ENCODE measurements at places on chromosomes 3 and 15. TPM values are rescaled to one million over a fixed set of nuclear protein-coding genes. Genes with fewer than 3 reads are reported as not detected.

The B3GNT5 gene
- total RNA-seq, result 7.9 TPM

The UCN2 gene
- 0.52 TPM for total RNA-seq

The INKA1 gene
- total RNA-seq, result 0.81 TPM

The TRH gene
- total RNA-seq, result not detected

The FOXB1 gene
- total RNA-seq, result not detected

The RAB6B gene
- not detected for total RNA-seq

The IMPG2 gene
- not detected for total RNA-seq

The TMEM40 gene
- total RNA-seq, result not detected

The LRRC3B gene
- not detected for total RNA-seq

The DPPA2 gene
- total RNA-seq, result 0.51 TPM

The ANKUB1 gene
- total RNA-seq, result not detected

The SLC7A14 gene
- not detected for total RNA-seq

The KLHL40 gene
- not detected for total RNA-seq

The SPINT1 gene
- total RNA-seq, result 29.7 TPM

The SERINC4 gene
- total RNA-seq, result not detected

The ZBBX gene
- total RNA-seq, result 12.2 TPM

The CCR2 gene
- total RNA-seq, result not detected

The SNTN gene
- not detected for total RNA-seq

The NUTM1 gene
- not detected for total RNA-seq

The EMC7 gene
- total RNA-seq, result 37.4 TPM

The XYLB gene
- 3.2 TPM for total RNA-seq

The GABRA5 gene
- 2.3 TPM for total RNA-seq

The CCR3 gene
- not detected for total RNA-seq

The GPR27 gene
- 12.1 TPM for total RNA-seq

Measured in Caki2 (cell line).